Skin of body (tissue), 3 donors: ENCODE measurements at places on chromosomes 12 and 14.

DNA sequence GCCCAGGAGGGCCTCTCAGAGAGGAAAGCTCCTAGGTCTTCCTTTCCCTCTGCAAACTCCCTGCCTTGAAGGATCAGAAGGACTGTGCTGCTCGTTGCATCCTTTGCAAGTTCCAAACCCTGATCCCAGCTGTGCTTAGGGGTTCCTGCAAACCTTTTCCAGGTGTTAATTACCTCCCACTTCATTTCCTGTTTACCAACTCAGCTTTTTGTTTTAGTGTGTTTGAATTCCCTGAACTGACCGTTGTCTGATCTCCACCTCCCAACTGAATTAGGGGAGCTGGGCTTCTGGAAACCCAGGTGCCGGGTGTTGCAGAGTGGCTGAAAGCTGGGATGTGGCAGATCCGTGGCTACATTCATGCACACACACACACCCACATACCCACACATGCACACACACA is 20.6 kb upstream of the BDKRB1 start:
- no peak for DNase-seq

DNA sequence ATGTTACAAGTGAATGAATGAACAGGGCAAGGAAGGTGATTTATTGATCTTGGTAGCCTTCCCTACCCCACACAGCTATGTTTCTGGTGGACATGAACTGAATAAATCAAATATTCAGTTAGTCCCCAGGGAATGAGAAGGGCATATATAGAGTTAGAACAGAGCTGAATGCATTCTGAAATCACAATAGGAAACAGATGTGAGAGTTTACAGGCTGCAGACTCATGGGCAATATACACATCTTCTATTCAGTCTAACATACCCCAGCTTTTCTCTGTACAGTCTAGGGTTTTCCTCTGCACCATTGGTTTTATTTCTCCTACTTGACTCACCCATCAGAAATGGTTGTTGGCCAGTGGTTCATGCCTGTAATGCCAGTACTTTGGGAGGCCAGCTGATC is 7.3 kb upstream of the STX2 start:
- DNase-seq: peak; percentile 44

DNA sequence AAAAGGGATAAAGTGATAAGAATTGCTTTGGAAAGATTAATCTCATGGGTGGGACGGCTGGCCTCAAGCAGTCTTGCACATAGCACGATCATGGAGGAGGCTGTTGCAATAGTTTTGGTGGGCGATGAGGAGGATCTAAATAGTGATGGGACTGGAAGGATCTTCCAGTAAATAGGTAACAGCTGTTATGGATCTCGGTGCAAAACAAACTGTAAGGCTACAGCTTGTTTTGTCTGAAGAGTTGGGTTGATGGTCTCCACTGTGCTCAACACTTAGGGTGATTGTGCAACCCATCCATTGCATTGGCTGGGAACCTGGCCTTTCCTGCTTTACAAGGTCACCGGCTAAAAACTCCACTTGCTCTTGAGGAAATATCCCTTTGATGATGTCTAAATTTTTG is 21.0 kb downstream of the IGF1 start:
- DNase-seq: no peak

DNA sequence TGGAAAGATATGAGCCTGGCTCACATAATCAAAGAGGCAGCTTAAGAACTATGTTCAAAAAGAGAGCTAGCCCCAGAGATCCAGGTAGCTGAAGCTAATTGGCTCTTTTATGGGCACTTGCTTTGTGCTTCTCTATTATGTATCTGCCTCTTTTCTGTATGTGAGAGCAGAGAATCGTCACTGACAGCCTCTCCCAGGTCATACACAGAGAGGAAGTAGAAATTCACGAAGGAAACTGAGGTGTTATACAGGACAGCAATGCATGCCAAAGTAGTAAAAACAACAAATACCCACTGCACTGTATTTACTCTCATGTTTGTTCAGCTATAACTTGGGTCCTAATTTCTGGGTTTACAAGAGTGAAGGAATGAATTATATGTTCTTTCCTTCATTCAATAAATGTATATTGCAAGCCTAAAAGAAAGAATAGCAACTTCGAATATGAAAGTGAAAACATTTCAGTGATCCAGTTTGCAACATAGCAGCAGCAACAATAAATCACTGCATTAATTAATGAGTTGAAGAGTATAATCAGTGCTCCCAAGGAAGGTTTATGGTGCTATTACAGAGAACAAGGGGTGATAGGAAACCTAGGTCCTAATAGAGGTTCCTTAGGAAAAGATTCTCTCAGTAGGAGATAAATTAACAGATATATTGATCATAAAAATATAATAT is 47.1 kb upstream of the ATXN7L3B start:
- no peak for DNase-seq

- DNase-seq: no peak
These were observed 8.0 kb downstream of the CACNB3 start for GRCh38 chr12:48826209-48826855.

DNA sequence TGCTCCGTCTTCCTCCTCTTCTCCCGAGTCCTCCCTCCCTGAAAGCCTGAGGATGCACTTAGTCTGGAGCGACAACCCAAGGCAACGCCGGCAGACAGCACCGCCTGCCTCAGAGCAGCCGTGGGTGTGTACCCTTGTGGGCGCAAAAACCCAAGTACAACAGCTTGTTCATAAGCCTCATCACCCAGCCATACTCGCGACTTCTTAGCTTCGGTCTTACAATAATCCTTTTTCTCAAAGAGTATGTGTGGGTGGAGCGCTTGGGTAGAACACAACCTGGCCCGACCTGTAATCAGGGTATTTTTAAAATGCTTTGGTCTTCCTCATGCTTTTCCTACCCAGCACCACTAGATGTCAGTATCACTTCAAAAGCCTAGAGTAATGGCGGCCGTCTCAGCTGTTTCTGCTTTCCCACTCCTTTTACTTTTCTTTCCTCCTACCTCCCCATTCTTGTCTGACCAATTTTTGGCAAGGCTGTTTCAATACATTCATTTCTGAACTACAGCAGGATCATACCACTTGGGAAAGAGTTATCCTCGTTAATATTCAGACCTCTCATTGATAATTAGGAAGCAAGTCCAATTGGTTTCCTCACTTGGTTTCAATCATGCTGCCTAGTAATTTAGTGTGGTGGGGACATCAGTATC is 198.9 kb downstream of the EPS8 start:
- DNase-seq: peak; percentile 83
